ENCODE measurements at places on chromosomes 7 and 10.

- DNase-seq, result no peak
Measured at GRCh38 chr10:60549686-60550085, 160.0 kb upstream of the ANK3 start.

DNA sequence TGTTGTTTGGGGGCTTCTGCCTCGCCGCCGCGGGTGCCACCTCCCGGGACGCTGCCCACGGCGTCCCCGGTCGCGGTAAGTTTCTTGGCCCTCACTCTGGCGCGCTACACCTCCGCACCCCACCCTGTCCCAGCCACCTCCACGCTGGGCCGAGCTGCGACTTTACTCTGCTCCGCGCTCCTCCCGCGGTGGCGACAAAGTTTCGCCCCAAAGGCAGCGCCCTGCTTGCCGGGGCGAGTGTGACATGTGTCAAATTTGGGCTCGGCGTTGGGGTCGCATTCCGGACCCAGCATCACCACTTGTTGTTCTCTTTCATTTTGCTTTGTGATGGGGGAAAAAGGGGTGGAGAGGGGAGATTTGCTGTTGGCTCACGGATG is 167.7 kb upstream of the PPP1R3A start:
- no peak for DNase-seq

DNA sequence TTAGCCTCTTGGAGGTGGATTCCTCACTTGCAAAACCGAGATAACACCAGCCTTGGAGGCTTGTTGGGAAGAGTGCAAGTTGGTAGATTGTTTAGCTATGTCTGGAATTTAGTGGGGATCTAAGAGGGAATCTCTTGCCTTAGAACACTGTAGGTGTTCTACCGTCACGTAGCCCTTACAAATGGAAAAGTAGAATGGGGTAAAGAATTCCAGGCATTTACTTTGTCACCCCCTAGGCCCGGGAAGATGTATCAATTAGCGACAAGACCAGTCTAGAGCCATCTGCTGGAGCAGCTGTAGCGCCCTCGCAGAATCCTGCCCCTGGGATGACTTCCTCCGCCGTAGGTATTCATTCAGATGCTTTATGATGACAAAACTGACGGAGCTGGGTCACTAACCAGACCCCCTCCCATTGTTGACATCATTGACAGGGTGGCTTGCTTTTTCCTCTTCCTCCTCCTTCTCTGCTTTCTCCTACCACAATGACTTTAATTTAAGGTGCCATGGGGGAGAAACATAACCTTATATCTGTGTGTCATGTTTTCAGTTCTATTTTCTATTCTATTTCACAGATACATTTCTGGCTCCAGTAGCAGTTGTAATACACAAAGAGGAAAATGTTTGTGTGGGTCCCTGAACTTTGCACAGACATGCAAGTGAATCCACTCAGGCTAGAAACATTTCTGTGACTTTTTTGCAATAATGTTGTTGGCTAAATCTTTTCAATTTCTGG is 262.6 kb upstream of the LYZL1 start:
- DNase-seq, result no peak

DNA sequence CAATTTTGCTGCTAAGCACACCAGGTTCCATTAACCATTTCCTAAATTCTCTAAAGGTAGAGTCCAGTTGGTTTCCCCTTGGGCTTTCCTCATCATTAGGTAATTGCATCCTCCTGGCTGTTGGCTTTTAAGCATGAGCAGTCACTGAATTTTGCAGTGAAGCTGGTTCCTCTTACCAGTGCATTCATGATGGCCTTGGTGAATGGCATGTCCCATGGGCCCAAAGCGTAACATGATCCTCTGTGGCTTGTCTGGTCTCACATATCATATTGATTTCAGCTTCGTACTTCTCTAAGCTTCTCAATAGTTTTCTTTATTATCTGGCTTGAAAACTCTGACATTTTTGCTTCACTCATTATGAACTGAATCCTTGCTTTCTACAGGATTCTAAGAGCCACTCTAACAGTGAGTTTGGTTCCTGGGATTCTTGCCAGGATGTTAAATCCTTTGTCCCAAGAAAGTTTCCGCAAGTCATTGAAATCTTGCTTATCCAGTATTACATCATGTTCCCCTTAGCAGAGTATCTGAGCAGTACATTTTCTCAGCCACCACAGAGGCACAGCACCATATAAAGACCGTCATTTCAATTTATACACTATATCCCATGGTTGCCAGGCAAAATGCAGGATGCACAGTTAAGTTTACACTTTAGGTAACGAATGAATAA is 134.2 kb downstream of the PTN start:
- no peak for DNase-seq

DNA sequence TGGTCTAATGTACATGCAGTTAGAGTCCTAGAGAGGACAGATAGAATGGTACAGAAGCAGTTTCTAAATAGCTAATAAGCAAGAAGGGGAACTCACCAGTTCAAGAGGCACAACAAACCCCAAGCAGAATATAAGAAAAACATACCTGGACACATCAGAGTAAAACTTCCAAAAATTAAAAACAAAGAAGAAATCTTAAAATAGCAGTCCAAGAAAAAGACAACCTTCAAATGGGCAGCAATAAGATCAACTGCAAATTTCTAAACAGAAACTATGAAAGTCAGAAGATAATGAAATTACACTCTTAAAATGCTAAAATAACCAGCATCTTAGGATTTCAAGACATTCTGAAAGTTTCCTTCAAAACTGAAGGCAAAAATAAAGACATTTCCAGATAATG is 55.9 kb downstream of the USP6NL start:
- no peak for DNase-seq

DNA sequence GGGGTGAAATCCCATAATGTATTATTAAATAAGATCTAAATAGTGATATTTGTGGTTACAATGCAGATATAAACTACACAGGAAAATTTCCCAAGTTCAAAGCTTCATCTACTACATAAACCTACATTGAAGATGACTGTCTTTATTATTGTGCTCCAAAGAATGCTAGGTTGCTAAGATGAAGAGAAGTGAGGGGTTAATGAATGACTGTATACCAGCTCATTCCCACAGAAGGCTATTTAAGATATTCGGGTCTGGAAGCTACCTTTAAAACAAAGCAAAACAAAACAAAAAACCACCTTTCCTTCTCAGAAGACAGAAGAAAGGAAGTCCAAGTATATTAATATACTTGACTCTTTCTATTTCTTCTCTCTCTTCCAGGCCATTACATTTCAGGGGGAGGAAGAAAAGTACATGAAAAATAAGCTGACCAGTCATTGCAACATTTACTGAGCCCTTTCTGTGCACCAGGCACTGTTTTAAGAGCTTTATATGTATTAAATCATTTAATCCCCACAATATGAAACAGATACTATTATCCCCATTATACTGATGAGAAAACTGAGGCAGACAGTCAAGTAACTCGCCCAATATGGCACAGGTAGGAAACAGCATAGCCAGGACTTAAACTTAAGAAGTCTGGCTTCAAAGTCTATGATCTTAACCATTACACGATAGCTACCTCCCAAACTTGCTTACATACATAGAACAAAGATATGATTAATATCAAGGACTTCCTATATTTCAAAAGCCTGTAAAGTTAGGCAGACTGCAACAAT is 48.1 kb downstream of the TNPO3 start:
- no peak for DNase-seq

- no peak for DNase-seq
Measured at GRCh38 chr10:48231699-48232315, 42.7 kb downstream of the FRMPD2 start.

DNA sequence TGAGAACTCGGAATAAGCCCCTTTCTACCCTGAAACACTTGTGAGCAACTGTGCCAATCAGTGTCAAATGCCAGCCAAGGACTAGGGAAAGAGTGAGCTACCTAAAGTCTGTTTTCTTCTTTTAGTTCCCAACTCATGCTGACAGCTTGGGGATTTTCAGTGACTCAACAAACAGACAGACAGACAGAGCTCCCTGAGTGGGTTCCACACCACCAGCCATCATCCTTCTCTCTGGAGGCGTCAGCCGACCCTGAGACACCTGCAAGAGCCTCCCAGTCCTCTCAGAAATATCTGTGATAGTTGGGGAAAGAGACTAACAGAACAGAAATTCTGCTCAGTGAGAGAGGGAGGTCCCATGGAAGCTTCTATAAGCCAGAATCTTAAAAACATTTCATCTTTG is 49.5 kb downstream of the GATA3 start:
- no peak for DNase-seq

DNA sequence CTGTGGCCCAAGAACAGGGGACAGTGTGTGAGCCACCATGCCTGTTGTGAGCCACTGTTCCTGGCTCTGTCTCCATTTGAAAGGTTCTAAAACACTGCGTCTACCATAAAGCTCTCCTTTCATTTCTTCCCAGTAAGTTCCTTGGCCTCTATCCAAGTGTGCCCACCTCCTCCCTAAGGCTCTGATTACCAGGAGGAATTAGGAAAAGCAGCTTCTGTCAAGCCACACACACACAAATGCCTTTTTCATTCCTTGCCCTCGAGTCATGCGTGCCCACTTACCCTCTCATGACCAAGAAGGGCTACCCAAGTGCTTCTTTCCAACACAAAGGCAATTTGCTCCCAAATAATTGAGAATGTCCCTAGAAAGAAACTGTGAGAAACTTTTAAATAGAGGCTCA is 70.8 kb upstream of the PARD3 start:
- DNase-seq, result no peak

DNA sequence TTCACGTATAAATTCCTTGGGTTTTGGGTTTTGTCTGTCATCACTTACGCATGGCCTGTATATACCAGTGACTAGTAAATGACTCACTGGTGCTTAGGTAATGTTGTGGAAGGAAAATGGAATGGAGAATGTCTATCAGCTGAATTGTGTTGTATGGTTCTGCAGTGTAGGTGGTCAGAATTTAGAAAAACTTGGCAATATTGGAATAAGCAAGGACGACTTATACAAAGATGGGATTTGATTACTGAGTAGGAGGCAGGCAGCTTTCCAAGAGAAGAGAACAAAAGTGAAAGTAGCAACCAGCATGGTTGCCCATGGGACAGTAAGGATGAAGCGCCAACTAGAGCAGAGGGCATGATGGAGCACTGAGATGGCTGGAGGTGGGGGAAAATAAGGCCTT is 168.6 kb upstream of the CSTF2T start:
- no peak for DNase-seq

DNA sequence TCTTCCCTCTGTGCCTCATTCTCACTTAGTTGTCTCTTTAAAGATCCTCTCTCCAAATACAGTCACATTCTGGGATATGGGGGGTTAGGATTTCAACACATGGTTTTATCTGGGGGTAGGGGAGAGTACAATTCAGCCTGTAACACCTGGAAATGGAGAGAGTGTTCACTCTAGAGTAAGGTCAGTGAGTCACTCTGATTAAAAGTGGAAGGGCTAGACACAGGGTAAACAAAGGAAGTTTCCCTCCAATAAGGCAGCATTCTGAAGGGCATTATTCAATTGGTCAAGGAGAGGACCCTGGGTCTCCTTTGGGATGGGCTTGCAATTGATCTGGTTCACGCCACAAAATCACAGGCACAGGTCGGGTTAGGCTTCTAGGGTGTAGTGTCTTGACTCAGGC is 232.8 kb upstream of the NPSR1 start:
- no peak for DNase-seq

GRCh38 chr7:37421861-37422500 is 26.7 kb downstream of the ELMO1 start:
- DNase-seq, result no peak

- no peak for DNase-seq
Measured at GRCh38 chr7:100185726-100186125, 8.0 kb downstream of the STAG3 start.

DNA sequence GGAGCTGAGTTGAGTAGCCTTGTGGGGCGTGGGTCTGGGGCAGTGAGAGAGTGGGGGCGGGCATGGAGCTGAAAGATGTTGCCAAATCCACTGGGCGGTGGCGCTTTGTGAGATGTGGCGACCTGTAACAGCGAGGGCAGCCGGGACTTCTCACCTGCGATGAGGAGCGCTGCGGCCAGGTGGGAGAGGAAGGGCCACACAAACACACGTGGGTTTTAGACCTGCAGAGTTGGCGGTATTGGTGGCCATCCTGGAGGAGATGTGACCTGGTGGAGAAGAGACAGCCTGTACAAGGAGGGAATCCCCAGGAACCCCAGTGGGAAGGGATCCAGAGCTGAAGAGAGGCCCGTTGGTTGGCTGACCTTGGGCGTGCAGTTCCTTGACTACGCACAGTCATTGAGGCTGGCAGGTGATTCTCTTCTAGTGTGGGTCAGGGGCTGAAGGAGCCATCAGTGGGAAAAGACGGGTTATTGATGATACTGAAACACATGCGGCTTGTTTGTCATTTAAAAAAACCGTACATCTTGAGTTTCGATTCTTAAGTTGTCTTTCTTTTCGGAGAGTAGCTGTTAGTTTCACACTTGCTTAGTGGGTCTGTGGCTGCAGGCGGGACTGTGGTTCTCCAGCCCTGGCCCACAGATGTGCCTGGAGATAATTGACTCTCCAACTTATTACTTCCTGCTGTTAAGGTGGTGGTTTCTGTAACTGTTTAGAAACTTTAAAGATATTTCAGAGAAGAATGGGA is 2.4 kb downstream of the CHST12 start:
- peak; percentile 42 for DNase-seq

- no peak for DNase-seq
Measured at GRCh38 chr7:3380886-3381685, 80.0 kb downstream of the SDK1 start.

- DNase-seq, result no peak
Measured at GRCh38 chr10:81603106-81603620, 271.8 kb upstream of the NRG3 start.

GRCh38 chr10:130021383-130021950 is 57.4 kb upstream of the EBF3 start:
- no peak for DNase-seq

GRCh38 chr7:73852500-73852899 is 8.5 kb upstream of the TMEM270 start:
- no peak for DNase-seq

GRCh38 chr10:32795598-32796183 is 162.3 kb downstream of the ITGB1 start:
- no peak for DNase-seq

- DNase-seq, result no peak
Measured at GRCh38 chr7:8365499-8366110, 67.8 kb upstream of the NXPH1 start.

DNA sequence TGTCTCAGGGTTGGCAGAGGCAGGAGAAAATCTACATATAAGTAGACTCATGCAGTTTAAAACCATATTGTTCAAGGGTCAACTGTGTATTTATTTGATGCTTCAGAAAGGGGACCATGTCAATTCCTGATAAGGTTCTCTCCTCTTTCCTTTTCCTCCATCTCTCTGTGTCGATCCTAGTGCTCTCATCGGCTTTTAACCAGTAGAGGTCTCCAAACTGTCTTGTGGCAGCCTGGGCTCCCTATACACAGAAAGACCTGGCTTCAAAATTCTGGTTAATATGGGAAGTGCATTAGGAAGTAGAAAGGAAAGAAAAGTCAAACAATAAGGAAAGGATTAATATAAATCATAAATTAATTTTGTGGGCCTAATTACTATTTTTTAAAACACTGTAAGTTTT is 304.4 kb upstream of the C7orf33 start:
- no peak for DNase-seq

- DNase-seq, result no peak
Measured at GRCh38 chr7:117212969-117213877, 109.6 kb downstream of the WNT2 start.

GRCh38 chr7:14793151-14793550 is 109.4 kb downstream of the DGKB start:
- no peak for DNase-seq
